ENCODE measurements at places on chromosomes 1 and 21.

DNA sequence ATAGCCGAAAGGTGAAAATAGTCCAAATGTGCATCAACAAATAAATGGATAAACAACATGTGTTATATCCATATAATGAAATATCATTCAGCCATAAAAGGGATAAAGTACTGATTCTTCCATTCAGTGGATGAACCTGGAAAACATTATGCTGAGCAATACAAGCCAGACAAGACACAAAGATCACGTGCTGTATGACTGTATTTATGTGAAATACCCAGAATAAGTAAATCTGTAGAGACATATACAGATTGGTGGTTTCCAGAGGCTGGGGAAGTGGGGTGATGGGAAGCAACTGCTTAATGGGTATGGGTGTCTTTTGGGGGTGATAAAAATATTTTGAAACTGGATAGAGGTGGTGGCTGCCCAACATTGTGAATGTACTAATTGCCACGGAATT, 13.3 kb upstream of the GSTM4 start:
- no peak for DNase-seq

GRCh38 chr1:38208716-38209632, 162.4 kb upstream of the POU3F1 start:
- no peak for DNase-seq

DNA sequence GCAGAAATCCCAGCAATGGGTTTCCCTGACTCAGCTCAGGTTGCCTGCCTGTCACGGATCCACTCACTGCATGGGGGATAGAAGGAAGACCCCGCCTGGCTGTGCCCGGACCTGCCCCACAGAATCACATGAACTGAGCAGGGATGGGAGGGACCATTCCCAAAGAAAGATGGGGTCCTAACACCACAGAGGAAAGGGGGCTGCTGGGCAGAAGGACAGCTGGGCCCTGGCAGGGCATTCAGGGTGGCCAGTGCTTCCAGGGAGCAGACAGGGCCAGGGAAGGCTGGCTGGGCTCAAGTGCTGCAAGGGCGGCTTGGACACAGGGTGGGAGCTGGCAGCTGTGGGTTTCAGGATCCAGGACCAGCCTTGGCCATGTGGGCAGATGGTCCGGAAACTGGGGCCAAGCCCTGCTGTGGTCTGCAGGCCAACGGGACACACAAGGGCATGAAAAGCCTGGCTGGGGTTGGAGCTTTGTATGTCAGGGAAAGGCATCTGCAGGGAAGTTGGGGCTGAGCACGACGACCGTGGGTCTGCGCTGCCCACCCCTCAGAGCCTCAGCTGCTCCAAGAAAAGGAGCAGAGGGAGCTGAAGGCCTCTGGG, 723.9 kb downstream of the PTPRU start:
- no peak for DNase-seq

DNA sequence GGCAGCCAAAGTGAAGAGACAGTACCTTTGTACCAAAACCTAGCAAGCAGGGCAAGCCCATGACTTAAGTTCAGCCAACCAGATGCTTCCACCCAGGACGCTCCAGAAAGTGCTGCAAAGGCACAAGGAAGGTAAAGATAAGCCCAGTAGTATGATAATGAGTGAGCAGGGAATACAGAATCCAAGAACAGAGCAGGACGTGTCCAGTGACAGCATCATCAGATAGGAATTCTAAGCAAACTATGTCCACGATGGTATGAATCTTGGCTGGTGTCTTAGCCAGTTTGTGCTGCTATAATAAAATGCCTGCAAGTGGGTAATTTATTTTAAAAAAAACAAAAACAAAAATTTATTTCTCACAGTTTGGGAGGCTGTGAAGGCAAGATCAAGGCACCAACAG, 13.6 kb downstream of the GJA4 start:
- no peak for DNase-seq

DNA sequence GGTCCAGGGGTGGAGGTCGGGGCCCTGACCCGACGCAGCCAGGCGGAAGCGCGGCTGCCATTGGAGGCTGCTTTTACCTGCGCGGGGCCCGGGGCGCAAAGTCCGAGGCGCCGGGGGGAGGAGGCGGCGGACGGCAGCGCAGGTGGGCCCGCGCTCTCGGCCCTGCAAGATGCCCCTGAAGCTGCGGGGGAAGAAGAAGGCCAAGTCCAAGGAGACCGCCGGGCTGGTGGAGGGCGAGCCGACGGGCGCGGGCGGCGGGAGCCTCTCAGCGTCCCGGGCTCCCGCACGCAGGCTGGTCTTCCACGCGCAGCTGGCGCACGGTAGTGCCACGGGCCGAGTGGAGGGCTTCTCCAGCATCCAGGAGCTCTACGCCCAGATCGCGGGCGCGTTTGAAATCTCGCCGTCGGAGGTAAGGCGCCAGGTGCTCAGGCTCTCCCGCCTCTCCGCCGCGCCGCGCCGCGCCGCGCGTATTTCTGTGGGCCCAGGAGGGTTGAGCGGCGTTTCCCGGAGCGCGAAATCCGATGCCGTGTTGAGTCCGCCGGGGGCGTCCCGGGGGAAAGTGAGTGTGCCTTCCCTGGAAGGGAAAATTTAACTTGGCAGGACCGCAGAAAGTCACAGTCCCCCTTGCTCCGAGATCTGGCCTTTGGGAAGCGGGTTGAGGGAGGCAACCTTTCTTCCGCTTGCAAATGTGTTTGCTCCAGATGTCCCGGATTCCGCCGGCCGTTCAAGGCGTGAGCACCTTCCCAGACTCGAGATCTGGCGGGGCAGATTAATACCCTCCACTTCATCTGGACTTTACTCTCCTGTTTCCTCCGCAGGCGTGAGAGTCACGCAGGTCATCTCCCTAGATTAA, at the start of gene GIPC2:
GIPC2 (plus strand) TSS at position 41 of the 853 bp plus-strand sequence; CDS start at position 170, 129 bp downstream.
- DNase-seq: peak; percentile 31

GRCh38 chr1:30801771-30802198, 44.2 kb upstream of the LAPTM5 start:
- DNase-seq: peak; percentile 56

DNA sequence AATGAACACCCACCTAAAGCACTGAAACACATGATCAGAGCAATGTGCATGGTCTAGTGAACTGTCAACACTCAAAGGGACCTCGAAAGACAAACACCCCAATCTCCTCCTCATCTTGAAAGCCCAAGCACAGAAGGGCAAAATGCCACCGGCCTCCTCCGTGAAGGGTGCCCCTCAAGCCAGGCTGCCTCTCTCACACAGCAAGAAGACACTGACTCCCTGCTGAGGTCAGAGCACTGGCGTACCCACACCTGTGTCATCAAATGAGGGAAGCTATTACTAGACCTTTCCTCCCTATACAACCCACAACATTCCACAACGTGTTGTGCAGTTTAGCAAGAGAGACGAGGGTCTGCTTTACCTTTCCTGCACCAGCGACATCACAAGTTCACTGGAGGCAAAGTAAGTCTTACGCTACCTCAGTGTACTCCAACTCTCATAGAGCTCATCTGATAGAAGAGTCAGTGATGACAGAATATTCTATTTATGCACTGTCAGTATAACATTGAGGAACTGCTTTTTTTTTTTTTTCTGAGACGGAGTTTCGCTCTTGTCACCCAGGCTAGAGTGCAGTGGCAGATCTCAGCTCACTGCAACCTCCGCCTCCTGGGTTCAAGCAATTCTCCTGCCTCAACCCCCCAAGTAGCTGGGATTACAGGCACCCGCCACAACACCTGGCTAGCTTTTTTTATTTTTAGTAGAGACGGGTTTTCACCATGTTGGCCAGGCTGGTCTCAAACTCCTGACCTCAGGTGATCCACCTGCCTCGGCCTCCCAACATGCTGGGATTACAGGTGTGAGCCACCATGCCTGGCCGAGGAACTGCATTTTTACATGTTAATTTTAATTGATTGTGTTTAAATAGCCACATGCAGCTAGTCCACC, 3.3 kb downstream of the SH3BP5L start:
- DNase-seq: no peak

DNA sequence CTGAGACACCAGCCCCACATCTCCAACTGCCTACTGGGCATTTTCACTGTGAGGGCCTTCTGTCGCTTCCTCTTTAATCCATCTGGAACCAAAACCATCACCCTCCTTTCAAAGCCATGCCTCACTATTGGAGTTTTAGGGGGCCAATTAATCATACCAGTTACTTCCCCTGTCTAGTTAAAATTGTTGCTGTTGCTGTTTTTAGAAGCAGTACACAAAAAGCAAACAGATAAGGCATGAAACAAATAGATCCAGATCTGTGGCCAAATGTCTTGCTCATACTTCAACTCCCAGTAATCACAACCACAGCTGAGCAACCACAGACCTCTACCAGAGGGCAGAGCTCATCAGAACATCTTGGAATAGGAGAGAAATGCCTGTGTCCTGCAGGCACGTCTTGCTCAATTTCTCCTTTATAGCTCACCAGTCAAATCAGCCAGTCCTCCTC, 133.8 kb upstream of the C1orf105 start:
- DNase-seq: no peak

DNA sequence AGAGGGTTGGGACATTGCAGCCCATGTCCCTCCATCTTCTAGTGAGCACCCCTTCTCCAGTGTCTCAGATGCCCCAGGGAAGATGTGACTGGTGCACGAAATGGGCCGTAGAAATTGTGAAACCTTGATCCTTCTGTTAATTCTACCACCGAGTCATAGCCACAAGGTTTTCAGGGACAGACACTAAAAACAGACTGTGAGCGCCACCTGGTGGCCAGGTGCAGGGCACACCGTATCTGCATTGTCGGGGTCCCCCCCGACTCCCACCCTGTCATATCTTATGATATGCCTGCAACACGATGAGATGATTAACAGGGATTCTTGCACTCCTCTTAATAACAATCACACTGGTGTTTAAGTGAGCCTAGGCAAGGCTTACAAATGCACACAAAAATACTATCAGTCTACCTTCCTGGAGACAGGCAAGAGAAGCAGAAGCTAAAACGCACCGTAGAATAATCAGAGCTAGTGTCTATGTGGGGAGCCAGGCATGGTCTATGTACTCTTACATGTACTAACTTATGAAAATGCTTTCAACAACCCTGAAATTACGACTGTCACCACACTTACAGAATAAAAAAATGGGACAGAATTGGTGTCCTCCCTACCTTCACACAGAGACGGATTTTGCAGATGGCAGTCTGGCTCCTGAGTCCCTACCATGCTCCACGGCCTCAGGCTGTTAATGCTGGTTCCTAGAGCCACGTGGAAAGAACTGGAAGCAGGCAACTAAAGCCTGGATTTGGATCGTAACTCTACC, 57.9 kb downstream of the FHAD1 start:
- DNase-seq: no peak

All from DMS79 (cell line).